ENCODE measurements at places on chromosomes 5 and 9.

GRCh38 chr9:113911850-113912557, 35.9 kb downstream of the ZNF618 start:
- DNase-seq = no peak

- no peak for DNase-seq
These were observed 303.1 kb downstream of the IZUMO3 start for GRCh38 chr9:24242576-24242975.

- no peak for DNase-seq
These were observed 78.0 kb upstream of the FBXL7 start for GRCh38 chr5:15421921-15422412.

DNA sequence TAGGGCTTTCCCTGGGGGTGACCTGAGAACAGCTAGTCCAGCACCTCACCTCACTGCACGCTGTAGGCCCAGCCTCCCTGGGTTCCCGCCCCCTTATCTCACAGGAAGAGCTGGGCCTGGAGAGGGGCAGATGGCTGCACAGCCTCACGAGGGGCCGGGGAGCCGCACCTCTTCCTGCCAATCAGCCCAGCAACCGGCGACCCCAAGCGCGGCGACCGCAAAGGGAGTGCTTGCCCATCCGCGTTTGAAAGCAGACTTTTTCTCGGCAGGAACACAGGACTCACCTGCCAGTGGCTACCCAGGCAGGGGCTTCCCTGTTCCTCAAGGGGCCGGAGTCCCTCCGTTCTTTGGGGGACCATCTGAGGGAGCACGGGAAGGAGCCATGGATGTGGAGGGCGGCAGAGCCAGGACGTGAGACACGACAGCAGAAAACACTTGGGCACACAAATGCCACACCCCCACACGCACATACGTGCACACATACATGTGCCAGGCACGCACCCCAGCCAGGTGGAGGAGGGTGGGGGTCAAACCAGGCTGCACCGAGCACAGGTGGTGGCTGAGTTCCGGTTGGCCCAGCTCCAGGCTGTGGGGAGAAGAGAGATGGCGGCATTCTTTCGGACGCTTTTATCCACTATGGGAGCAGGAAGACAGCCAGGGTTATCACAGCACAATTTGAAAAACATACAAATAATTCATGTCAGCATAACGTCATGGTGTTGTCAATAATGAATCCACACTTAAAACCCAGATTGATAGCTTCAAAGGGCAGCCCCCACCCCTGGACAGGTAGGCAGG, 11.3 kb downstream of the TMEM250 start:
- DNase-seq = no peak

DNA sequence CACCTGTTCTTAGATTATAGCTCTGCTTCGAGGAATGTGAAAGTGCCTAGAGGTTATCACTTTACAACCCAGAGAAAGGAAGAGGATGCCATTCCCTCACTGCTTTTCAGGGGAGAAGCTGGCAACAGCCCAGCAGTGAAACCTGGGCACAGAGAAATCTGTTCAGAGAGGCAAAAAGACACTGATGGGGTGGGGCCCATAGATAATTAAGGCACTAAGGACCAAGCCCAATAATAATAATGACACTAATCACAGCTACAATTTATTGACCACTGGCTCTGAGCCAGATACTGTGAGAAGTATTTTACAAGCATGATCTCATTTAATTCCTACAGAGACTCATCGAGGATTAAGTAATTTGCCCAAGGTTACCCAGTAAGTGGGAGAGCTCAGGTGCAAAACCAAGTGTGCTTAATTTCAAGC, 168.3 kb downstream of the PIK3R1 start:
- no peak for DNase-seq

Data from breast epithelium (tissue), 4 donors.